ENCODE measurements at places on chromosomes 5 and 9.
A peak's percentile ranks its signal among the peaks of the same experiment; 100 is the strongest.

DNA sequence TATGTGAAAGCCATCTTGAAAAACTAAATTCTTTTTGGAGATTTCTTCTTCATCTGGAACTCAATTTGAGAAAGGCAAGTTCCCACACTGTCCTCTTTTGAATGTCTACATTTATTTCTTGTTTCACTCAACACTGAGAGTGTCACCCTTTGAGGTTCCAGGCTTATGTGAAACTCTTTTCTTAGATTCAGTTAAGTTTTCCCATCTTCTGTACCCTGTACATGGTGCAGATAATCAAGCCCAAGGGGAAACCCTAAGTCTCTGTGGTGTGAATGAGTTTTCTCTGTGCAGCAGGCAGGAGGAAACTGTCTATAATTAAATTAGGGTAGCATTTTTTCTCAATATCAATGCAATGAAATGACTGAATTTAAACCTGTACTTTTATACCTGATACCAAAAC is 72.3 kb upstream of the PRLR start:
- no peak for DNase-seq

DNA sequence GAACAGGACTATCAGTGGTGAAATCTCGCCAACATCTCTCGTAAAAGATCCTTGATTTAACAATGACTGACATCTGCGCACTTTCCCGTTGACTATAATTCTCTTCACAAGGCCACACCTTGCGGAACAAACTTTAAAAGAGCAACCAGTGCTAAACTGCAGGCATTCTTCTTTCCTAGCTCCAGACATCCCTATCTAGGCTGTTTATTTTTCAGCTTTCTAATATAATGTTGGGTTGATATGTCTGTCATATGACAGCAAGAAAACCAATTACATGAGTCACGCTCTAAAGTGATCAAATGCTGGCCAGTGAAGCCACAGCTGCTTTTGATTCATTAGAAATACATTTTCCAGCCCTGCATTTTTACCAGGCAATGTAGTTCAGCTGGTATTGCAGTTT is 162.5 kb downstream of the ELAVL2 start:
- DNase-seq: no peak

DNA sequence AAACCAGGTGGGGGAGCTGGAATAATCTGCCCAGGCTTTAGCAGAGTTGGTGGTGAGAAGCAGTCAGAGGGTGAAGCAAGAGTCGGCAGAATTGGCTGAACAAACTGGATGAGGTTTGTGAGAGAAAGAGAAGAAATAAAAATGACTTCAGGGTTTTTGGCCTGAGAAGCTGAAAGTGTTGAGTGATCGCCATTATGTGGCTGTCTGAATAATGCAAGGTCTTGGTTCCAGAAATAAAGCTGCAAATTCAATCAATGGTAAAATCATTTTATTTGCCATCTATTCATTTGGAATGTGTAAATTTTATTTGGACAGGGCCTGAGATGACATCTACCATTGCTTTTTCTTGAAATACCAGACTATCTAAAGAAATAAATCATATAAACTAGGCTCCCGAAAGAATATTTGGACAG is 50.4 kb upstream of the DAB2 start:
- no peak for DNase-seq

- DNase-seq: no peak
These were observed 26.8 kb downstream of the ANP32B start for GRCh38 chr9:98009936-98010335.

DNA sequence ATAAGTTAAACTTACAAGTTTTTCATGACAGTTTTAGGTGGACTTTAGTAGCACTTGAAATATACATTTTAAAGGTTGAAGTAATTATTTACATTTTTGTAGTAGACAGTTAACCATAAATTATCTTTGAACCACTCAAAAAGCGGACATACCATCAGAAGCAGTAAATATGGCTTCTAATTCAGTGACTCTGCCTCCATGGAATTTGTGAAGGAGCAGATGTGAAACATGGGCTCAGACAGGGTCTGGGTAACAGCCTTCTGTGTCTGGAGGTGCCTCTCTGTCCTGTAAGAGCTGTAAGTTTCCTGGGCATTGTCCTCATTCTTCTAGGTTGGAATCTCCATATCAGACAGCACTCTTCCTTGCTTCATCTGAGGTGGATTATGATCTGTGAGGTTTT is 12.4 kb downstream of the RLN2 start:
- DNase-seq: no peak

DNA sequence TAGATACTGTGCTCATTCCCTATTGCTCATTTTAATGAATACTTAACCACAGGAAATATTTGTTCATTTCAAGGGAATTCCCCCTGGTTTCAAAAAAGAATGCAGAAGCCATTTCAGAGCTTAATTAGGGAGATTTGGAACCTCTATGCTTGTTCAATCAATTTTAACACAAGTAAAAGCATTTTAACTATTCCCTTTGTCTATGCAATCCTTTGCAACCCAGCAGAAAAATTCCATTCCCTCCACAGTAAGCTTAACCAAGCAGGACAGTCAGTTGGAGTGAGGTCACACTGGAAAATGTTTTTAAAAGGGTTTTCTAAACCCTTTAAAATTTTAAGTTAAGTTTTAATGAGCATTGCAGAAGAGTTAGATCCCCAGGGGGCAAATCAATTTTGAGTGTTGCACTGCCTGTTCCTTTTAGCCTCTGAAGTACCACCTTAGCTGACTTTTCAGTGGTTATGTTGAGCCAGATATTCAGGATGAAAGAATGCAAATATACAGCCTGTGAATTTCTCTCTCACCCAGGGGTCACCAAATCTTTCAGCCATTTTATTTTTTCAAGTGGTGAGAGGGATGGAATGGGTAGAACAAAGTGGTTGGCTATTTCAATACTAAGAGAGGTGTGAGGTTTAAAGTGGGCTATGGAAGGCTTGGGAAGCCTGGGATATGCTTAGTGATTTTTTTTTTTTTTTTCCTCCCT is 356.2 kb upstream of the NUDT12 start:
- DNase-seq: no peak

GRCh38 chr9:132802121-132802795 is 75.8 kb downstream of the AK8 start:
- no peak for DNase-seq

- no peak for DNase-seq
These were observed 651.7 kb upstream of the WWC1 start for GRCh38 chr5:167639766-167640165.

DNA sequence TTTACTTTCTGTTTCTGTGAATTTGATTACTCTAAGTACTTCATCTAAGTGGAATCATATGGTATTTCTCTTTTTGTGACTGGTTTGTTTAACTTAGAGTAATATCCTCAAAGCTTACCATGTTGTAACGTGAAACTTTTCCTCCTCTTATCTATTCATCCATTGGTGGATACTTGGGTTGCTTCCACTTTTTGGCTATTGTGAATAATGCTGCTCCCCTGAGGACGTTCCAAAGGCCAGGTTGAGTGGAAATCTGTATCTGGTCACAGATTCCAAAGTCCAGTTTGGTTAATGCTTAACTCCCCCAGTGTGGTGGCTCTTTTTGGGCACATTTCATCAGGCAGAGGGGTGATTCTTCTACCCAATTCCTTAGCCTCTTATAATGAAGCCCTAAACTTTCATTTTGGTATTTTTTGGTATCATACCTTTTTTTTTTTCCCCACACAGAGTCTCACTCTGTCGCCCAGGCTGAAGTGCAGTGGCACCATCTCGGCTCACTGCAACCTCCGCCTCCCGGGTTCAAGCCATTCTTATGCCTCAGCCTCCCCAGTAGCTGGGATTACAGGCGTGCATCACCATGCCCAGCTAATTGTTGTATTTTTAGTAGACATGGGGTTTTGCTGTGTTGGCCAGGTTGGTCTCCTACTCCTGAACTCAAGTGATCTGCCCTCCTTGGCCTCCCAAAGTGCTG is 65.4 kb downstream of the CMYA5 start:
- no peak for DNase-seq

DNA sequence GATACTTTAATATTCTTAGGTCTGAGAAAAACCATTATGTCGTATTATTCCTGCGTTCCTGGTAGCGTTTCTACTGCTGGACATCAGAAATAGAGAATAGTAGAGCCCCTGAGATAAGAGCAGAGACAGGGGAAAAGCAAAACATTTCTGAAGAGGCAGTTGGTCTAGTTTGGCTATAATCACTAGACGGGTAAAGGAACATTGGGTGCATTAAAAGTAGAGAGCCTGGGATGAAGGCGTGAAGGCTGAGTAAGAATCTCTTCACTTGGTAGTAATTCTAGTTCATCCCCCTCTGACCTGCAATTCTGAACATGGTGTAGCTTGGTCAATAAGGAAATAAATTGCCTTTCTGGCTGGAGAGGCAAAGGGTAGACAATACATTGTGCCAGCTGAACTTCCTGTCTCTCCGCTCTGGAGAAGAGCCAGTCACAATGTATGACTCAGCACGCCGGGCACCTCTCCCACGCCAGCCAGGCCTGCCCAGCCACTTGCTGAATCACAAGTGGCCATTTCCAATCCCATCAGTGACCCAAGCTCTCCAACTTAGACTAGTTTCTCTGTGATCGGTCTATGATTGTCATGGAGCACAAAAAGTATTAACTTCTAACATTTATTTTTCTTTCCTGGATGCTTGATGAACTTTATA is 75.4 kb downstream of the STK32A start:
- DNase-seq: peak; percentile 13

DNA sequence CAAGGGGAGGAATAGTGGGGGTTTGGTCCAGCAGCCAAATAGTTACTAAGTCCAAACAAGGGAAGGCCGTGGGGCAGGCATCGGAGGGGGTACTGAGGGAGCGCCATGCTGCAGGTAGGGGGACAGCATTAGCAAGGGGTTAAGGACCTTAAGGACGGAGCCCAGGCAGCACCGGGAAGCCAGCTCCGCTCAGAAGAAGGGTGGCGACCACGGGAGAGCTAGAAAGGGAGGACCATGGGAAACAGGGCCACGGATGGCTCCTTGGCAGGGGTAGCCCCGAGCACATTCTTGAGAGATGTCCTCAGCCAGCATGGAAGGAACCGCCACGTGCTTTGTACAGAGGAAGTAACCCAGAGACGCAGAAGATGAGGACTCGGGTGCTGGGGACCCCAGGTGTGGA is 76.2 kb upstream of the STXBP1 start:
- DNase-seq: no peak

GRCh38 chr9:76231001-76231400 is 163.2 kb downstream of the RFK start:
- DNase-seq: no peak

- DNase-seq: no peak
These were observed 828.1 kb upstream of the GRAMD2B start for GRCh38 chr5:125595095-125595494.

DNA sequence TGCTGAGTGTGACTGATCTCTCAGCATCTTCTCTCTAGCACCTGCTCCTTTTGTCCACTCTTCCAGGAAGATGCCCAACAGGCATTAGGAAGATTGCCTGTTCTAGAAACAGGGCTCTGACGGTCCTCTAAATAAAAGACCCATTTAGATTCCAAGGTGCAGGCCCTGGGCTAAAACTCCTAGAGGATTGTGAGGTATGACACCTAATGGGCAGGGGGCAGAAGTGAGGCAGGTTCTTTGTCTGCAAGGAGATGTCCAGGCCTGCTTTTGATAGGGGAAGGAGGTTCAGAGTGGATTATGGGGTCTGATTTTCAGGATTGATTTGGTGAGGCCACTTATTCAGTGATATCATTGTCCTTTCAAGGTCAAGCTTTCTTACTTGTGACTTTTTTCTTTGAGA is 140.8 kb upstream of the TRPC7 start:
- DNase-seq: peak; percentile 48

DNA sequence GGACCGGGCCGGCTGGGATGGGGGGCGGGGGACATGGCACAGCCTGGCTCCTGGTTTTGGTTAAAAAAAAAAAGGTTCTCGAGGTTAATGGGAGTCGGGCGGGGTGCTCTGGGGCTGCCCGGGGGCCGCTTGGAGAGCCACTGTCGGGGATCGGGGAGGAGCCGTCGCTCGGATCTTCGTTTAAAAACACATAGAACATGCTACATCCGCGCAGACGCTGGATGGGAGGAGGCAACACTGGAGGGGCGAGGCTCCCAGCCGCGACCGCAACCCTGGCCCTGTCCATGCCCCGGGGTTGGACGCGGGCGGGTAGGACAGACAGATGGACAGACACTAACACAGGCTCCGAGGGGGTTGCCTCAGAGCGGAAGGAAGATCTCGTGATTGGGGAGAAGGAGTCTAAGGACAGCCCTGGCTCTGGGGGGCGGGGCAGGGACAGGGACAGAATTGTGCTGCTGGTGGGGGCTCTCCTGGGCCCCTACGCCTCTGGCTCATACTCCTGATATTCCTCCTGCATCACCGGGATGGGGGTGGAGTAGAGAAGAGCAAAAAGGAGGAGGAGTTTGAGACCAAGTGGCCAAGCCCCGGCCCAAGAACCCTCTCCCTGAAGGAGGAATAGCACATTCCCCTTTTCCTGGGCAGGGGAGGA is 9.9 kb downstream of the SNCB start:
- DNase-seq: peak; percentile 37

GRCh38 chr5:175329976-175330375 is 114.0 kb downstream of the DRD1 start:
- no peak for DNase-seq

GRCh38 chr5:78509884-78510769 is 138.4 kb downstream of the LHFPL2 start:
- DNase-seq: peak; percentile 83

DNA sequence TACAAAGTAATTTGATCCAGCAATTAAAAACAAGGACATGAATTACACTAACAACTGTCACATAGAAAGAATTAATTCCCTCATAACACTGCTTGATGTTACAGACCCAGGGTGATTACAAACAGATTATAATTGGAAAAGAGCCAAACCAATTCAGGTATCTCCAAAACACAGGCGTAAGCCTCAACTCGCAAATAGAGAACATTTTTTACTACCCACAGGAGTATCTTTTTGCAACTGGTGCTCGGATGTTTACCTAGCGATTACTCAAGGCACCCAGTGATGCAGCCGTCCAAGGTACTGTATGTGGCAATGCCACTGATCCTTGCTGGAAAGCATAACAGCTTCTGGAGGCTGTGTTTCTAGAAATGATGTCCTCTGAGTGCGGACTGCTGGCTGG is 386.1 kb upstream of the KIF2A start:
- DNase-seq: no peak

- no peak for DNase-seq
These were observed 479.3 kb downstream of the ARHGEF28 start for GRCh38 chr5:74105126-74105780.

DNA sequence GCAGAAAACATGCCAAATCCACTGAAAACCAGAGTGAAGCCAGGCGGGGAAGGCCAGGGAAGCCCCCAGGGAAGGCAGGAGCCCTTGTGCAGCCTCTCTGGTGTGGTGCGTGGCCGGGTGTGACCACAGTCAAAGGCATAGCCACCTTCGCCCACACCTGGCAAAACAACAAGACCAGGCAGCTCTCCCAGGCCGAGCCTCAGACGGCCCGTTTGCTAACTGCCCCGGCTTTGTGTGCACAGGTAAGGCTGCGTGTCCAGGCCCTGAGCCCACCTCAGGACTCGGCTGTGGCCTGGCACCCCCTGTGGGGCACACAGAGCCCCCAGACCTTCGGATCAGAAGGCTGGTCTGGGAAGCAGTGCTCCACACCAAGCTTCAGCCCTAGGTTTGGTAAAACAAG is 6.1 kb downstream of the TMEM250 start:
- DNase-seq: no peak

Data from iPS-NIHi11 (cell line).